ENCODE measurements at places on chromosomes 13 and 19.

DNA sequence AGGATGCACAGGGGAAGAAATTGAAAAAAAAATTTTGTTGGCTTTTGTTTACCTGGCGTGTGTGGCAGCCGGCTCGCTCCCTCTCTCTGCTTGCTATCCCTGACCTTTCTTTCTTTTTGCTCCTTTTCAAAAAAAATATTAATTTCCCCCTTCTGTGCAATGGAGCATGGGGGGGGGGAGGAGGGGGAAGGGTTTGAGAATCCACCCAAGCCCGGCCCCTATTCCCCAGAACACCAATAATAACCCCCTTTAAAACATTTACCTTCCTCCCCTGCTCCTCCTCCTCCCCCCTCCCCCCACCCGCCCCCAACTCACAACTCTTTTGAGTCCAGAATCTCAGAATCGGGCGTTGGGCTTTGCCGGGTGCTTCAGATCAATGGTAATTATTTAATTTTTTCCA lies 28.4 kb downstream of the NFIX start:
- DNase-seq: no peak

DNA sequence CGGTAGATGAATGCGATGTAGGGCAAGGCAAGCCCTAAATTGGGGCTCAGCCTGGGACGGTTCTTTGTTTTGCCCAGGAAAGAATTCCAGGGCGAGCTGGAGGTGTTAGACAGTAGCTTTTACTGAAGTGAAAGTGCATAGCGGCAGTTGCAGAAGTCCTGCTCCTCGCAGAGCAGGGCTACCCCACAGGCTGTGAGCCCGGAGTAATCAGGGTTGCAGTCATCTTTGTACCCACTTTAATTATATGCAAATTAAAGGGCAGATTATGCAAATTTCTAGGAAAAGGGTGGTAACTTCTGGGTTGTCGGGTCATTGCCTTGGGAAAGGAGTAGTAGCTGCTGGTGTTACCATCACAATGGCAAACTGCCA lies 30.5 kb downstream of the VAV1 start:
- no peak for DNase-seq

DNA sequence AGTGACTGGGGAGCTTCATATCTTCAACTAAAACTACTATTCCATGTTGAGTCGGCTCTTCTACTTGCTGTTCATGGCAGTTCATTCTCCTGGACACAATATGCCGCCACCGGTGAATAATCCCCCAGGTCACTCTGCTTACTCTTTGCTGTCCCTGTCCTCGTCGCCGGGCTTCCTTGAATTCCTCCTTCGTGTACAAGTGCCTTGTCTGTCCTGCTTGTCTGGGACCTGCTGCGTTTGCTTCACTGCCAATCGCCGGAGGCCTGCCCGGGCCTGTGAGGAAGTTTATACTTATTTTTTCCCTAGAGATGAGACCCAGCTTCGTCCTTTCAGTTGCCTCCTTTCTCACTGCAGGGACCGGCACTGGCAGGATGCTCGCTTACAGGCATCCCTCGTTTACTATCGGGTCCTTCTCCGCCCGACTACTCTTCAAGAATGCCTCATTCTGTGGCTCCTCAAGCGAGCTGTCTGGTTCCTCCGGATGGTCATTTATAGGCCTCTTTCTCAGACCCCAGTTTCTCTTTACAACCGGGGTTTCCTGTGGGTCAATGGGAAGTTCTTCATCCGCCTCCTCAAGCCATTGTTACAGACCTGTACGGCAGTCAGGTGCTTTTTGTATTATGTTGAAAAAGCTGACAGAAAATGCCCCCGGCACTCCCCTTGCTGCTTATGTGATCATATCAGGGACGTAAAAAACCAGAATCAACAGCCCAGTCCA lies 5.5 kb upstream of the ERVV-1 start:
- no peak for DNase-seq

DNA sequence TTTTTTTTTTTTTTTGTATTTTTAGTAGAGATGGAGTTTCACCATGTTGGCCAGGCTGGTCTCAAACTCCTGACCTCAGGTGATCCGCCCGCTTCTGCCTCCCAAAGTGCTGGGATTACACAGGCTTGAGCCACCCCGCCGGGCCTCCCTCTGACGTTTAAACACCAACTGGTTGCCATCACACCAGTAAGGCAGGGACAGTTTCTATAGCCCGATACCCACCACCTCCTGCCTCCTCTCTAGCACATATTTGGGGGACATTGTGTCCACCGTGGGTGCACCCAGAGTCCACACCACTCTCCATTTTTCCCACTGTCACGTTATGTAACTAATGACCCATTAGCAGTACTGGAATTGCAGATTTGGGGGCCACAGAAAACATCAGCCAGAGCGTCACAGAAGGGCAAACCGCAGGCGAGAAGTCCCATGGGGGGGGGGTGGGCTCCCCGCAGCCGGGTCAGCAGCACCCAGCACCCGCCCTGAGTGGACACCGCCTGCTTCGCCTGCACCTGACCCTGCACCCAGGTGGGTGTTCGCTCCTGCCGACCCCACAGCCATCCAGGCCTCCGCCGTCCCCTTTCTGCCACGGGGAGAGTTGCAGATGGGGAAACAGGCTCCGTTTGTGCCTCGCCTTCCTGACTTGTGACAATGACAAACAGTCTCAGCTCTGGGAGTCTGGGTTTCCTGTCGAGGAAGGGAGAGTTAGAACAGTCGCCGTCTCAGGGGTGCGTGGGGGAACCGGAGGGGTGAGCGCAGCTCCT lies 3.6 kb downstream of the ONECUT3 start:
- DNase-seq: no peak

GRCh38 chr13:110981379-110981778 lies 66.5 kb upstream of the ANKRD10 start:
- DNase-seq: no peak

DNA sequence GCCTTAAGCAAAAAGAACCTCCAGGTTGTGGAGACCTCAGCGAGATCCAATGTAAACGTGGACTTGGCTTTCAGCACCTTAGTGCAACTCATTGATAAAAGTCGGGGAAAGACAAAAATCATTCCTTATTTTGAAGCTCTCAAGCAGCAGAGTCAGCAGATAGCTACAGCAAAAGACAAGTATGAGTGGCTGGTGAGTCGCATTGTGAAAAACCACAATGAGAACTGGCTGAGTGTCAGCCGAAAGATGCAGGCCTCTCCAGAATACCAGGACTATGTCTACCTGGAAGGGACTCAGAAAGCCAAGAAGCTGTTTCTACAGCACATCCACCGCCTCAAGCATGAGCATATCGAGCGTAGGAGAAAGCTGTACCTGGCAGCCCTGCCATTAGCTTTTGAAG lies 58.5 kb downstream of the ARHGAP35 start:
- no peak for DNase-seq

- no peak for DNase-seq
Measured at GRCh38 chr13:112839356-112840105, 129.5 kb upstream of the MCF2L start.

GRCh38 chr13:65677906-65678305 lies 1552.2 kb downstream of the PCDH9 start:
- DNase-seq: no peak

DNA sequence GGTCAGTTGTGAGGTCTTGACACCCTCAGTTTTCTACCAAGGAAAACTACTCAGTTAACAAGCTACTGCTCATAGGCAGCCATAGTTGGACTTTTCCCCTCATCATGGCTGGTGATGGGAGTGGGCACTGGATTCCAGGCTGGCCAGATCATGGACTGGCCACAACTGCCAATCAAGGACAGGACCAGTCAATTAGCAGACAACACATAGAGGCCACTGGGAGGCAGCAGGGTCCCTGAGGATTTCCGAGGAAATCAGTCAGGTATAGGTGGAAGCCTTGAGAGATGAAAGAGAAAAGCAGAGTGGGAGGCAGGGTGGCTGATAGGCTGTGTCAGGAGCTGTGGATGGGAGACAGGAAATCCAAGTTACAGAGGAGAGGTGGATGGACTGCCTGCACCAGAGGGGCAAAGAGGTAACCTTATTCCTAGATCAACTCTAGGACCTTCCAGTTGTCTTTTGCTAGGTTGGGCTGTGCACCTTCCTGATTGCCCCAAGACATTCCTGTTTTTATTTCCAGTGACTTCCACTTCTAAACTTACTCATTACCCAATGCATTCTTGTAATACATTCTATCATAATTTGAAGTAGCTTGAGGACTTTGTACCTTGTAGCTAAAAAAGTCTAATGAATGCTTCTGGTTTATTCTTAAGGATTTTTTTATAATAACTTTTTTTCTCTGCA lies 361.8 kb downstream of the KCNRG start:
- DNase-seq: no peak

GRCh38 chr13:99031832-99032231 lies 54.0 kb upstream of the DOCK9 start:
- DNase-seq: no peak

DNA sequence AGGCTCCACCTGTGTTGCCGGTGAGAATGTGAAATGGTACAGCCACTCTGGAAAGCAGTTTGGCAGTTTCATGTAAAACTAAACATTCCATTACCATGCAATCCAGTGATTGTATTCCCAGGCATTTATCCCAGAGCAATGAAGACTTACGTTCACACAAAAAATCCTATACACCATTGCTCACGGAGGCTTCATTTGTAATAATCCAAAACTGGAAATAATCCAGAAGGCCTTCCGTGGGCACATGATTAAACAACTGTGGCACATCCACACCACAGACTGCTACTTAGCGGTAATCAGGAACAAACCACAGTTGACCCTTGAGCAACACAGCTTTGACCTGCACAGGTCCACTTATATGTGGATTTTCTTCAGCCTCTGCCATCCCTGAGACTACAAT lies 339.7 kb downstream of the MTUS2 start:
- no peak for DNase-seq

GRCh38 chr19:43595605-43595998 lies 332 bp downstream of the IRGQ start:
- no peak for DNase-seq

DNA sequence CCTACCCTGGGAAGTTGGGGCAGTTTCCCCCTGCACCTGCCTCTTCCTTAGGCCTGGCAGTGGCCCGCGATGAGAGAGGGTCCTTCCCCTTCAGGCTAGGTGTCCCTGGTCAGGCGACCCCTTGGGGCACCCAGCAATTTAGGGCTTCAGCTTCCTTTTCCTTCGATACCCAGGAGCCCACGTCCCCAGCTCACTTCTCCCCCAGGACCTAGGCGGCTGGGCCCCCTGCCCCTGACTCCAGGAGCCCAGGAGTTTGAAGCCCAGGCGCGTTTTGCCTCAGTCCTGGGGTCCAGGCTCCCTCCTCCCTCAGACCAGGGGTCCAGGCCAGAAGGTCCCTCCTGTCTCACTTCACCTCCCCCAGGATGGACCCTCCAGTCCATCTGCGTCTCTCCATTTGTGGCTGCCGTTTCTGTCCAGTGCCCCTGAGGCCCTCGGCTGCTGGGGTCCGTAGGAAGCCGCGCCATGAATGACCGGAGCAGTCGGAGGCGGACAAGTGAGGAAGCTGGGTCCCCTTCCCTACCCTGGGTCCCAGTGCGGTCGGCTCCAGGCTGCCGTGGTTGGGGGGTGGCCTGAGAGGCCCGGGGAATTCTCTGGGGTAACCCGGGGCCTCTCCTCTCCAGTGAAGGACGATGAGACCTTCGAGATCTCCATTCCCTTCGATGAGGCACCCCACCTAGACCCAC lies 714 bp downstream of the CCDC106 start:
- no peak for DNase-seq

- no peak for DNase-seq
Measured at GRCh38 chr19:13574933-13575332, 68.7 kb upstream of the CACNA1A start.

GRCh38 chr19:4103080-4103433 lies 20.9 kb downstream of the MAP2K2 start:
- DNase-seq: no peak

- DNase-seq: no peak
Measured at GRCh38 chr13:50584856-50585580, 258.5 kb downstream of the DLEU7 start.

DNA sequence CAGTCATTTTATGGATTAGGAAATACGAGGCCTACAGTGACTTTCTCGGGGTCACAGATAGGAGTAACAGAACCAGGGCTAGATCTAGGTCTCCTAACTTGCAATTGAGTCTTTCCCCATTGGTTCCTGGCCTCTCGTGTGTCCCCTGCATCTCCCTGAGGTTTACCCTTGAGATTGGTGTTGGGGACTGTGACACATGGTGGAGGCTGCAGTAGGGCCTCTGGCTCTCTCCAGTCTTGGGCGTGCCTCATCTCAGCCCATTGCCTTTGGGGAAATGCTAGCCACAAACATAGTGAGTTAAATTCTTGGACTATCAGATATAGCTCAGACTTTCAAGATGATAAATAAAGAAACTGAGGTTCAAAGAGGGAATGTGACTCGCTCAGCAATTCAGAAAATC lies 212.1 kb downstream of the KCNRG start:
- DNase-seq: no peak

- DNase-seq: no peak
Measured at GRCh38 chr13:41053384-41053826, 7.9 kb upstream of the WBP4 start.

DNA sequence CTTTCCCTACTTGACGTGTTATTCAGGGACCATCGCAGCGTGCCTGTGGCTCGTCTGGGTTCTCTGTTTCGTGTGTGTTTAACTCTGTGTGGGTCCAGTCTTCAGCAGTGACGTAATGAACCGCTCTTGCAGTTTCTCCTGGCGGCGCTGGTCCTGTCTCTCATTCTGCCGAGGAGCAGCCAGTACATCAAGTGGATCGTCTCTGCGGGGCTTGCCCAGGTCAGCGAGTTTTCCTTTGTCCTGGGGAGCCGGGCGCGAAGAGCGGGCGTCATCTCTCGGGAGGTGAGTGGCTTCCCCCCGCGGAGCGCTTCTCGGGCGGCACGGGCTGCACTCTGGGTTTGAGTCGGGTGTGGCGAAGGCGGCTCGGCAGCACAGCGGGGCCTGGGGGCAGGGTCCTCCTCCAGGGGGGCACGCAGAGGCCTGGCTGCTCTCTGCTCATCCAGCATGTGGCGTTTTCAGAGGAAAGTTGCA lies 36.3 kb upstream of the TFDP1 start:
- no peak for DNase-seq

DNA sequence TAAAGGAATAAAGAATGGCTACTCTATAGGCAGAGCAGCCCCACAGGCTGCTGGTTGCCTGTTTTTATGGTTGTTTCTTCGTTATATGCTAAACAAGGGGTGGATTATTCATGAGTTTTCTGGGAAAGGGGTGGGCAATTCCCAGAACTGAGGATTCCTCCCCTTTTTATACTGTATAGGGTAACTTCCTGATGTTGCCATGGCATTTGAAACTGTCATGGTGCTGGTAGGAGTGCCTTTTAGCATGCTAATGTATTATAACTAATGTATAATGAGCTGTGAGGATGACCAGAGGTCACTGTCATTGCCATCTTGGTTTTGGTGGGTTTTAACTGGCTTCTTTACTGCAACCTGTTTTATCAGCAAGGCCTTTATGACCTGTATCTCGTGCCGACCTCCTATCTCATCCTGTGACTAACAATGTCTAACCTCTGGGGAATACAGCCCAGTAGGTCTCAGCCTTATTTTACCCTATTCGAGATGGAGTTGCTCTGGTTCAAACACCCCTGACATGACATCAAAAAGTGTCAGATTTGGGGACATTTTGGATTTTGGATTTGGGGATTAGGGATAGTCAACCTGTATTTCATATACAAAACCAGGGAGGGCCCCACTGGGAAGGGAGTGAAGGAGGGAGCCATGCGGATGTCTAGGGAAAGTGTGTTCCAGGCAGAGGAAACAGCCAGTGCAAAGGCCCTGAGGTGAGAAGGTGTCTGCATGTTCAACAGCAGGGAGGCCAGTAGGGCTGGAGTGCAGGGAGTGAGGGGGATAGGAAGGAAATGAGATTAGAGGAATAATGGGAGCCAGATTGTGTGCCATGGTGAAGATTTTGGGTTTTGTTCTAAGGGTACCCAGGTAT lies 10.9 kb downstream of the FXYD5 start:
- DNase-seq: no peak

GRCh38 chr19:42386974-42387707 lies 3.0 kb downstream of the CNFN start:
- DNase-seq: peak; percentile 54

GRCh38 chr19:2811221-2811722 lies 8.4 kb upstream of the ZNF554 start:
- no peak for DNase-seq

All from activated CD4-positive, alpha-beta T cell treated with anti-CD3 and anti-CD28 coated beads, Interleukin-2, amount 50 U/mL, for 4 hours (primary cell).